ENCODE measurements at places on chromosomes 4 and X.

DNA sequence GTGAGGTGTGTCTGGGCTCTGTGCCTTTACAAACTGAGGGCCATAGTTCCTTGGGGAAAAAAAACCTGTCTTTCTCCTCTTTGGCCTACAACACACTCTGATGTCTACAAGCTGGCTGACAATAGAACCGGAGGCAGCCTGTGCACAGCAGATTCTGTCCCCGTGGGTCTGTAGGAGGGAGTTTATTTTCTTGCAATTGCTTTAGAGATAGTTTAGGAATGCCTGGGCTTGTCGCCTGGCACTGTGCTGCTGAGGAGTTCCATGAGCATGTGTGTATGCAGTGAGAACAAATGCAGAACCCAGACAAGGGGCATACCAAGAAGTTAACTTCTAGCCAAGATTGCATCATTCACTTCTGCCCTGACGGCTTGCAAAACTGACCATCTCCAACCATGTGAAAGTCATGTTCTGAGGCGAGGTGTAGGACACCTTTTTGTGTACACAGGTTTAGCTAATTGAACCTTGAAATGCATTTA lies 54.1 kb downstream of the CCNI start:
- no peak for DNase-seq

- DNase-seq, result no peak
Measured at GRCh38 chr4:154234576-154234975, 257.0 kb downstream of the DCHS2 start.

- DNase-seq, result no peak
Measured at GRCh38 chrX:18676470-18676869, 4.6 kb upstream of the RS1 start.

- DNase-seq, result no peak
Measured at GRCh38 chr4:172830295-172830764, 338.3 kb upstream of the GALNT7 start.

- DNase-seq, result no peak
Measured at GRCh38 chrX:77918568-77918967, 8.1 kb downstream of the ATP7A start.

GRCh38 chr4:106063009-106063408 lies 167.7 kb downstream of the NPNT start:
- DNase-seq, result no peak

GRCh38 chr4:88724406-88724805 lies 26.8 kb upstream of the NAP1L5 start:
- no peak for DNase-seq

Data from substantia nigra (tissue), 51 donors.